Activated naive CD8-positive, alpha-beta T cell treated with anti-CD3 and anti-CD28 coated beads, Interleukin-2, amount 50 U/mL, for 24 hours (primary cell): ENCODE measurements at places on chromosomes 12 and 14.
A peak's percentile ranks its signal among the peaks of the same experiment; 100 is the strongest.

GRCh38 chr12:49910331-49911212 is 6.9 kb upstream of the FAIM2 start:
- no peak for DNase-seq

- DNase-seq: peak; percentile 44
Observed at GRCh38 chr12:107134558-107134957, 41.2 kb upstream of the CRY1 start.

GRCh38 chr14:94357166-94357565 is 31.2 kb downstream of the SERPINA1 start:
- no peak for DNase-seq

DNA sequence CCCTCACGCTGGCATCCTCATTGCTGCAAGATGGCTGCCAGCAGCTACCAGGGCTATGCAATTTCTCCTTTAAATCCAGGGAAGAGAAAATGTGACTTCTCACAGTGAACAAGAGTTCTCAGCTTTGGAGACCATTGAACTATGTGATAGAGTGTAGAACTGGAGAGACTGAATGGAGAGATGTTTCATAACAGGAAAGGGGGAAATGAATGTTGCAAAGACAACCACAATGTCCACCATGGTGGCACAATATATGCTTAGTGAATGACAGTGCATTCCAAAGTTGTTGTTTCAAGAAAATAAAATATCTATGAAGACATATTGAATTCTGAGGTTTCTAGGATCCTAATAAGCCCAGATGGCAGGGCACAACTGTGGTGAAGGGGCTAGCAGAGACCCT is 13.2 kb upstream of the COCH start:
- DNase-seq: no peak

GRCh38 chr14:29672831-29673230 is 254.8 kb downstream of the PRKD1 start:
- DNase-seq: no peak

GRCh38 chr12:32273063-32273522 is 126.3 kb upstream of the FGD4 start:
- DNase-seq: no peak

DNA sequence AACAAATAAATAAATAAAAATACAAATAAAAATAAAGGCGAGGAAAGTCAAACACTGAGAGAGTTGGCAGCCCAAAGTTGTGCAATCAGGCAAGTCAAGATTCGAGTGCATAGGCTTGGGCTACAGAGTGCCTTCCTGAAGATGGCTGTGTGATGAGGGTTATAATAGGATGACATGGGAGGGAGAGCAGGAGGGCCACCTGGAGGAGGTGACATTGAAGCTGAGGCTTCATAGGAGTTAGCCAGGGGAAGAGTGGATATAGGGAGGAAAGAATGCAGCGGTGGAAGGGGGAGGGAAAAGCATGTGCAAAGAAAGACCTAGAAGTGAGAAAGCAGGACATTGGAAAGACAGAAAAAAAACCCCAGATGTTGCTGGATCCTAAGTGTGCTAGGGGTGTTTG is 53.1 kb downstream of the YEATS4 start:
- no peak for DNase-seq

DNA sequence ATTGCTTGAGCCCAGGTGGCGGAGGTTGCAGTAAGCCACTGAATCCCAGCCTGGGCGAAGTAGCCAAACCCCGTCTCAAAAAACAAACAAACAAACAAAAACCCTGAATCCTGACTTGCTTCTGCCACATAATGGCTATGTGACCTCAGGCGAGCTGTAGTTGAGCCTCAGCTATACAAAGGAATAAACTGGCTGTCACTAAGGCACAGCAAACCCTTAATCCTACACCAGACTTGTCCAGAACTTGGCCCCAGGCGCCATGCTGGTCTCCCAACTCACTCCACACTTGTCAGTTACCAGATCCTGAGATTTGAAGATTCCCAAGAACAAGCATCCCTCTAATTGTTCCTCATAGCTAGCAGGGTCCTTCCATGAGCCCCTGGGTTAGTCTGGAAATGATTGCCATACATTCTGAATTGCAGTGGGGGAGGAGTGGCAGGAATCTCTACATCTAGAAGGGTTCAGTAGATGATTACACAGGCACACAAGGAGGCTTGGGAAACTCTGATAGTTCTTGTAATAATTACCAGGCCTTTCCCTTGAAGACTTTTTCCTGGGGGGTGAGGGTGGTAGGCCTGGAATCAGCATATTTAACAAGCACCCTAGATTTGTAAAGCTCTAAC is 9.9 kb downstream of the MAP3K12 start:
- DNase-seq: no peak

DNA sequence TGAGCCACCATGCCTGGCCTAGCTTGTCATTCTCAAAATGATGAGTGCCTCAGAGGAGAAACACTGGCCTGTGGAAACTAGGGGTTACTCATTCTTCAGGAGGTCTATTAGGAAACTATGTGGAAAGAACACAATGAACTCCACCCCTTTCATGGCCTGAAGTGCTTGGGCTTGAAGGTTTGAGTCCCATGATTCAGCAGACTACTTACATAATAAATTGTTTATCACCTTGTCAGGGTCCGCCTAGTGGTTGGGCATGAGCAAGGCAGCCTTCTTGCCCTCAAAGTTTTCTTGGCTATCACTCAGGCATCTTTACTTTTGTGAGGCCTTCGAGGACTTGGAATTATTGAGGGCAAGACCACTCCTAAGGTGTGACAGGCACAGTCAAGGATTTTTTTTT is 251.2 kb downstream of the ACSS3 start:
- DNase-seq: no peak

DNA sequence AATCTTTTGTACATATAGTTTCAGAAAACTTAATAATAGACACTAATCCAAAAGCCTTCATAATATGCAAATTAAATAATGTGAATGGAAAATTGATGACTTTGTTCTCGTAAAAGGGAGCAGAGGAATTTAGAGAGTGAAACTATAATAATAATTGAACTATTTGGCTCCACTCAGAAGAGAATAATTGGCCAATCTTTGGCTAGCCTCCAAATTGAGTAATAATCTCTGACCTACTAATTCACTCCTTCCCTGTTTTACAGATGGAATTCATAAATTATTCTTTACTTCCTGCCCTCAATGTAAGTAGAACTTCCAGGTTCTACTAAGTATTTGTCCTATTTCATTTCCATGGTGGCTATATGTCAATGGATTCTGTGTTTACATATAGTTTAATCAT is 15.8 kb downstream of the TRIM9 start:
- no peak for DNase-seq

DNA sequence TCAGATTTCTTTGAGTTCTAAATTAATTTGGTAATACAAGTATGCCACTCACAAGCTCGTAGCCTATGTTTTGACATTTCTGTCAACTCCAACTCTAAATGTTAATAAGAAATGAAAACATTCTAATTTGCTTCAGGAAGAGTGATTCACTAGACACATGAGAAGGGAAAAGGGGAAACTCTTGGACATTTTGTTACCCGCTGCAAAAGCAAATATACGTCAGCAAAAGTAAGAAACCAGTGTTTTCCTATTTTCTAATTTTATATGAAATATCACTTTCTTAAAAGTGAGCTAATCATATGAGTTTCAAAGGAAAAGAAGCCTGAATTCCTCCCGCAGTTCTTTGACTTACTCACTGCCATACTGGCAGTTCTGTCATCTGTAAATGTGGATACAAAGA is 162.3 kb downstream of the GRIP1 start:
- no peak for DNase-seq

GRCh38 chr12:48997719-48998496 is 1.3 kb downstream of the DDN start:
- DNase-seq: peak; percentile 57

DNA sequence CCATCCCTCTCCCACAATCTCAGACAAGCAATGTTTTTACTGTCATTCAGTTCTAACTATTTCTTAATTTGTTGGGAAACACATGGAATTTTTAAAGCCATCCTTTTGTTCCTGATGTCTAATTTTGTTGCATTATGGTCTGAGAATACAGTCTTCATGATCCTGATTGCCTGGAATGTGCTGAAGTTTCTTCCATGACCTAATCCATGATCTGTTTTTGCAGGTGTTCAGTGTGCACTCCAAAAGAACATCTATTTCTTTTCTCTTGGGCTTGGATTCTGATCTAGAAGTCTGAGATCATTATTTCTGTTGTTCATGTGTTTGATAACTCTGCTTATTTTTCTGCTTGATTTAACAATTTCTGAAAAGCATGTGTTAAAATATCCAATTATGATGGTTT is 43.2 kb upstream of the PHC1 start:
- DNase-seq: no peak

DNA sequence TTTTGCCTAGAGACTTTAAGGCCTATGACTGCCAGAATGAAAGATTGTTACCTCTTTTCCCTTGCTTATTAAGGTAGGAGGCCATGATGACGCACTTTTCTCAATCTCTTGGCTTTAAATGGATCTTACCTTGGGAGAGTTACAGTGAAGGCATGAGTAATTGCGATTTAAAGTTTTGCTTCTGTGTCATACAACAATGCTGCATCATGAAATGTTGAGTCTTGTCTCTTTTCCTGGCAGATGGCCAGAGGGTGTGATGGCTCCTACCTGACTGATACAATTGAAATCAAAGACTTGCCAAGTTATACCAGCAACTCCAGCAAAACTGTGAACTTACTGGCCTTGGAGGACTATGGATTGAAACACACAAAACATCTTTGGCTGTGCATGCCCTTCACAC is 17.2 kb upstream of the LRRK2 start:
- DNase-seq: no peak

- no peak for DNase-seq
Observed at GRCh38 chr14:89956661-89957009, 908 bp downstream of the TDP1 start.

DNA sequence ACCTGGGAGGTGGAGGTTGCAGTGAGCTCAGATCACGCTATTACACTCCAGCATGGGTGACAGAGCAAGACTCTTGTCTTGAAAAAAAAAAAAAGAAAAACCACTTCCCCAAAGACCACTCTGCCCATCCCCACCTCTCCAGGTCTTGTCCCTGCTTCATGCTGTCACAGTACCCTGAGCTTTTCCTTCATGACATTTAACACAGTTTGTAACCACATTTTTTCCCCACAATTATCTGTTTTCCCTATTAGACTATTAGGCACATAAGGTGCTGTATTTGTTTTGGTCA is 6.9 kb downstream of the HECTD1 start:
- DNase-seq: no peak

GRCh38 chr12:44154128-44154527 is 318.2 kb downstream of the TMEM117 start:
- DNase-seq: no peak

DNA sequence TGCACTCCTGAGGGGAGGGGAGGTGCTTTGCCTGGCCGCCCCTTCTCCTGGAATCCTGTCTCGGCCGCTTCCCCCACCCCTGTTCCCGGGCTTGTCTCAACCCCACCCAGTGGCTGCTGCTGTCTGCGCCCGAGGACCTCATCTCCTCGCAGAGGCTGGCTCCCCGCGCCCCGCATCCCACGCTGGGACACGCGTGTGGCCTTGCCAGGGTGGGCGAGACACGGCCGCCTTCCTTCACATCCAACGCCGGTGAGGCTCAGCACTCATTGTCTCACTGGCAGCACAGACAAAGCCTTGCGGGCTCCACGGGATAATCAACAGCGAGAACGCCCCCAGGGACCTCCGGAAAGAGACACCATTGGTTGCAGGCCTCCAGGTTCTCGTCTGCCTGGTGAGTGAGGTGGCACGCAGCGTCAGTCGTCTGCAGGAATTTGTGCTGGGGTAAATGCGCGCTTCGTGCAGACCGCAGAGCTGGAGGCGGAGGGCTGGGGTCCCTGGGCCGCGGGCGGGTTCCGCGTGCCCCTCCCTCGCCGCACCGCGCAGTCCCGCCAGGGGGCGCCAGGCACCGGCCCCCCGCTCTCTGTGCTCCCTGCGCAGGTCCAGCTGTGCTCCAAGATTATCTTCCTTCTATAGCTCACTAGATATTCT is 26.8 kb downstream of the CCDC177 start:
- peak; percentile 58 for DNase-seq

DNA sequence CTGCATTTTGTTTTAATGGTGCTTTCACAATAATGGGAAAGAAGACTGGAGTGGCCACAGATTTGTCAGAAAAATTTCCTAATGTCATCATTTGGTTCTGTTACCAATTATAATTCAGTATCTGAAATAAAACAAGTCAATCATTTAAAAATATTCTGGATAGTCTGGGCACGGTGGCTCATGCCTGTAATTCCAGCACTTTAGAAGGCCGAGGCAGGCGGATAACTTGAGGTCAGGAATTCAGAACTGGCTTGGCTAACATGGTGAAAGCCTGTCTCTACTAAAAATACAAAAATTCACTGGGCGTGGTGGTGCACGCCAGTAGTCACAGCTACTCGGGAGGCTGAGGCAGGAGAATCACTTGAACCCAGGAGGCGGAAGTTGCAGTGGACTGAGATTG is 4.0 kb upstream of the LIMA1 start:
- DNase-seq: no peak

DNA sequence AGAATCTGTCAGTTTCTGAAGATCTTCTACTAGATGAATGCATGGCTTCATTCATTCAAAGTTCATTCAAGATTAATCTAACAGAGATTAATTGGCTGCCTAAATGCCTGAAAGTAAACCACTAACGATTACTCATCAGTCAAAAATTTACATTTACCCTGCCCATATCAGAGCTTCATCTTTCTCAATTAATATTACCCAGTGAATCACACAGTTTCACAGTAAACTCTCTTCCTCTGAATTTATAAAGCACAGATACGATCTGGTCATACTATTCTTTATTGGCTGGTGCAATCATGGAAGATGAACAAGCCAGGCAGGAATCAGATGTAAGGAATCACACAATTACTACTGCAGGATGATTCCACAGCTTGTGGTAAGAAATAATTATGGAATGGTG is 377.7 kb downstream of the SLC16A7 start:
- no peak for DNase-seq

DNA sequence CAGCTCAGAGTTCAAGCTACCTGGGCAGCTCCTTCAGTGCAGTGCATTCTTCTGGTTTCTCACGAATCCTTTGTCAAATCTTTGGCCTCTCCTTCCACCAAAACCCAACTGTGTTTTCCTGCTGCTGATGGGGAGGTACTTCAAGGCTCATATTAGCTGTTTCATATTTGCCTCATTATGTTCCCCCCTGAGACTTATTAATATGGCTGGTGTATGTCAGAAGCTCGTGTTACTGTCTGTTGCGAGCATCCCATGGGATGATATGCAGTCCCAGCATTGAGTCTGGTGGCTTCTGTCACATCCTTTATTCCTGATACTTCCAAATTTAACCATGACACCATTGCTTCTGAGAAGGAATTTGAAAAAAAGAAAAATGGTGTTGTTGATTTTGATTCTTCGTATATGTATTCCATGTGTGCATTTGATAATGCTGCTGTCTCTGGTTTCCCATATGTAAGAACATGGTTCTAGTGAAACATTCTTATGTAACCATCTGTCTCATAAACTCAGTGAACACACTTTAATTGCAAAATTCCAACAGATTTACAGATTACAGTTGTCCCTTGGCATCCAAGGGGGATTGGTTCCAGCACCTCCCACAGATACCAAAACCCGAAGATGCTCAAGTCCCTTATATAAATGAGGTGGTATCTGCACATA is 149.1 kb downstream of the KICS2 start:
- no peak for DNase-seq

- DNase-seq: no peak
Observed at GRCh38 chr14:27090716-27091115, 492.9 kb upstream of the NOVA1 start.

GRCh38 chr12:6316921-6317692 is 6.6 kb downstream of the PLEKHG6 start:
- no peak for DNase-seq

- DNase-seq: no peak
Observed at GRCh38 chr12:121713793-121714192, 1.2 kb downstream of the TMEM120B start.
